ENCODE measurements at places on chromosomes 4 and X.
A peak's percentile ranks its signal among the peaks of the same experiment; 100 is the strongest.

GRCh38 chrX:31291131-31291530, 219.3 kb upstream of the FTHL17 start:
- DNase-seq: no peak

- no peak for DNase-seq
Observed at GRCh38 chr4:525660-526059, 26.6 kb downstream of the PIGG start.

DNA sequence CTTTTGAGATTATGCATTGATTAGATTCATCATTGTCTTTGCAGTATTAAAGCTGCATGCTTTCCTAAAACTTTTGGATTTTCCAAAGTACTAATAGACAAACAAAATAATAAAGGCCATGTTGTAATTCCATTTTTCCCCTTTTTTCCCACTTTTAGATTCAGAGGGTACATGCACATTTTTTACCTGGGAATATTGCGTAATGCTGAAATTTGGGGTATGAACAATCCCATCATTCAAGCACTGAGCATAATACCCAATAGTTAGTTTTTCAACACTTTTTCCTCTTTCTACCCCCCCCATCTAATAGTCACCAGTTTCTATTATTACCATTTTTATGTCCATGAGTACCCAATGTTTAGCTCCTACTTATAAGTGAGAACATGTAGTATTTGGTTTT, 1863.6 kb downstream of the STIM2 start:
- DNase-seq: no peak

GRCh38 chr4:39305912-39306677, 60.1 kb downstream of the RFC1 start:
- no peak for DNase-seq

- DNase-seq: no peak
Observed at GRCh38 chr4:89284020-89284424, 23.6 kb downstream of the GPRIN3 start.

- no peak for DNase-seq
Observed at GRCh38 chrX:130165181-130165702, 399 bp downstream of the AIFM1 start.

DNA sequence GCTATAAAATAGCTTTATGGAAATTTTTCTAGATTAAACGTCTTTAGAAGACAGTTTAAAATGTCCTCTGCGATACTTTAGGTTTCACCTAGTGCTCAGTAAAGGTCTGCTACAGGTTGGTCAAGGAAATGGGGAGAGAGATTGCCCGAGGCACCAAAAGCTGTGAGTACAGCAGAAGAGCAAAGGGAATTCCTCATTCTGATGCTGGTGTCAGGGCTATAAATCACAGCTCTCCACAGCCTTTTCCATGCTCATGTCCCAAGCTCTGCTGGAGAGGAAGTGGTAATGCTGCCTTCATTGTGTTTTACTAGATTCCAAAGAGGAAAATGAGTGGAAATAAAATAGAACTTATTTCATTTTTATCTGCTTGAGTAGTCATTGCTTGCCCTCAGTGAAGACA, 2060.4 kb downstream of the ARAP2 start:
- DNase-seq: peak; percentile 18

DNA sequence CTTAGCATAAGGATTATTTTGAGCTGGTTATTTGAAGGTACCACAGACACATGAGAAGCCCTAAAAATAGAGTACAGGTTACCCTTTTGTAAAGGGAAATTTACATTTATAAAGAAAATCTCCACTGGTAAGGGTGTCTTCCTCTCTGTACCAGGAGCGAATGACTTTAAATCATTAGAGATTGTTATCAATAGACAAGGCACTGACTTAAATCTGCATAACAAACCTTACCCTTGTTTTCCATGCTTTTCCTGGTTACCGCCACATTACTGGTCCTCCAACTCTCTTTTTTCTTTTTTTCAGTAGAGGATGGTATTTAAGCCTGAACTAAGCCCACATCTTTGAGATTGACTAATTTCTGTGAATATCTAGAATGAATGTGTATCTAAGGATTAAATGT, 129.8 kb downstream of the SLC7A11 start:
- DNase-seq: no peak

- DNase-seq: peak; percentile 47
Observed at GRCh38 chr4:76504613-76505465, 69.8 kb downstream of the SHROOM3 start.

DNA sequence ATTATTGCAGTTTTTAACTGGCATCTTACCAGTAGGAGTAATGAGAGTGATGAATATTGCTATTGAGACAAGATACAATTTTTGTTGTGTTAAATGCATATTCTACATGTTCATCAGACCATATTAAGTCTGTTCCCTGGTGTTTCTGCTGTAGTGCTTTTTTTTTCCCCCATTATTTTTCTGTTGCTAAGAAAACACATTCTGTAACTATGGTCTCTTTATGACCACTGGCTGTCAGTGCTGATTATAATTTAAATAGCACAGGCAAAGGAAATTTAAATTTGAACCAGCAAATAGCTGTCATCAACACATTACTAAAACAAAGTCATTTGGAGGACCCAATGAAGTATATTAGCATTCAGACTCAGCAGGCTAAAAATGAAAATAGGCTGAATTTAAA, 98.3 kb upstream of the ANKRD50 start:
- no peak for DNase-seq

GRCh38 chr4:108272561-108272960, 103.8 kb upstream of the LEF1 start:
- no peak for DNase-seq

GRCh38 chrX:118370921-118371624, 25.2 kb downstream of the WDR44 start:
- DNase-seq: peak; percentile 49

DNA sequence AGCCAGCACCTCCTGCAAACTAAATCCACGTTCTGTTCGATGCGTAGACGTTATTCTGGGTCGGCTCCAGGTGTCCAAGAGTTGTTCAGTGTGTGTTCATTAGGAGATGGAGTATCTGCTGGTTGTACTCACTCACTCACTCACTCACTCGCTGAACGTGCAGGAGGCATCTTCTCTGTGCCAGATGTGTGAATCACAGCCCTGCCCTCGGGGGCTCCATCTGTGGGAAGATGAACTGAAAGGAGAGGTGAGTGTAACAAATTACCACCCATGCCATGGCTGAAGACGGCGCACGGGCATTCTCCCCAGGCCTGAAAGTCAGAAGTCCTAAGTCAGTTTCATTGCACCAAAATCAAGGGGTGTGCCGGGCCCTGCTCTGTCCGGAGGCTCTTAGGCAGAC, 16.1 kb downstream of the NSG1 start:
- peak; percentile 77 for DNase-seq

GRCh38 chrX:101749436-101749835, 89.8 kb upstream of the ARMCX2 start:
- DNase-seq: peak; percentile 0

DNA sequence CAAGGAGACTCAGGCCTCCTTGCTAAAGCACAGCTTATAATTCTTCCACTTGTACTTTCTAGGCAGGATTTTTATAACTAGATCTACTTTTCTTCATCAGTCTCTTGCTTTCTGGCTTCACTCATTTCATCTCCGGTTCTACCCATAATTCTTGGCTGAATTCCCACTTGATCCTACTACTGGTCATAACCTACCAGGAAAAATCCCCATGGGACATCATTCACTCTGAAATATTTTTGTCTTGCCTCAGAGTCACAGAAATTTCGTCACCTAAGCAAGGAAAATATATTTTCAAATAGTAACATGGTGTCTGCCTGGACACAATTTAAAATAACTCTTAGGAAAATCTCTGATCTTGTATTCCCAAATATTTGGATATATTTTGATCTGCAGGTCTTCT, 122.3 kb downstream of the TEX13A start:
- no peak for DNase-seq

- DNase-seq: no peak
Observed at GRCh38 chrX:37847733-37848197, 394 bp upstream of the DYNLT3 start.

GRCh38 chr4:15688051-15688450, 6.4 kb downstream of the FAM200B start:
- DNase-seq: no peak

- DNase-seq: no peak
Observed at GRCh38 chr4:162700358-162700757, 466.3 kb downstream of the NAF1 start.

DNA sequence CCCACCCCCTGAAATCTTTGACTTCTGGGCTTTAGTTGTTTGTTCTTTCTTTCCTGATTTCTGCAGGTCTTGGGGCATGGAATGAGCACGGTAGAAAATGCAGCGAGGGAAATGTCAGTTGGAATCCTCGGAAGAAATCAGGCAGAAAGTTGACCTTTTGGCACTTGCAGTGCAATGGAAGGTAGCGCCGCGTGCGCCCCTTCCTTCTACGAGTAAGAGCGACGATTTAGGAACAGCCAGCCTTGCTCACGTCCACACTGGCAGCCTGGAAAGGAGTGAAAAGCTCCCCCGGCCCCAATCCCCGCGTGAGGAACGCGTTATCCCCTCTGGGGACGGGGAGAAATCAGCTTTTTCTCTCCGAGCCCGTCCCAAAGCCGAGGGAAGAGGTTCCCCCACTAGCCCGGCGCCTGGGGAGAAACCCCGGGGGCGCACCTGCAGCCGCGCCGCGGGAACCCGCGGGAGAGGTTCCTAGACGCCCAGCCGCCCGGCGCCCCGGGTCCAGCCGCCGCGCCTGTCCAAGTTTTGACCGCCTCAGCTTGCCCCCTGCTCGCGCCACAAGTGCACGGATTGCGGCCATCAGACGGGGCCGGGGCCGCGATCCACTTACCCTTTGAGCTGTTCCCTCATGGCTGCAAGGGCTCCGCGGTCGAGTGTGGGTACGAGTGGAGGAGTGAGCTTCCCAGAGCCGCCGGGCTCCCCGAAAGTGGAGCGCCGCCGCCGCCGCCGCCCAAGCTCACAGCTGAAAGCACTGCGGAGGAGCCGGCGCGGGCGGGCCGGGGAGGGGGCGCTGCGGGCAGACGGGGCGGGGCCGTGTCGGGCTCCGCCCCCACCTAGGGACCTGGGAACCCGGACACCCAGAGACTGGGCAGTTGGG, 194.6 kb upstream of the FTHL17 start:
- DNase-seq: no peak

GRCh38 chrX:31271615-31272471, 200.0 kb upstream of the FTHL17 start:
- no peak for DNase-seq

DNA sequence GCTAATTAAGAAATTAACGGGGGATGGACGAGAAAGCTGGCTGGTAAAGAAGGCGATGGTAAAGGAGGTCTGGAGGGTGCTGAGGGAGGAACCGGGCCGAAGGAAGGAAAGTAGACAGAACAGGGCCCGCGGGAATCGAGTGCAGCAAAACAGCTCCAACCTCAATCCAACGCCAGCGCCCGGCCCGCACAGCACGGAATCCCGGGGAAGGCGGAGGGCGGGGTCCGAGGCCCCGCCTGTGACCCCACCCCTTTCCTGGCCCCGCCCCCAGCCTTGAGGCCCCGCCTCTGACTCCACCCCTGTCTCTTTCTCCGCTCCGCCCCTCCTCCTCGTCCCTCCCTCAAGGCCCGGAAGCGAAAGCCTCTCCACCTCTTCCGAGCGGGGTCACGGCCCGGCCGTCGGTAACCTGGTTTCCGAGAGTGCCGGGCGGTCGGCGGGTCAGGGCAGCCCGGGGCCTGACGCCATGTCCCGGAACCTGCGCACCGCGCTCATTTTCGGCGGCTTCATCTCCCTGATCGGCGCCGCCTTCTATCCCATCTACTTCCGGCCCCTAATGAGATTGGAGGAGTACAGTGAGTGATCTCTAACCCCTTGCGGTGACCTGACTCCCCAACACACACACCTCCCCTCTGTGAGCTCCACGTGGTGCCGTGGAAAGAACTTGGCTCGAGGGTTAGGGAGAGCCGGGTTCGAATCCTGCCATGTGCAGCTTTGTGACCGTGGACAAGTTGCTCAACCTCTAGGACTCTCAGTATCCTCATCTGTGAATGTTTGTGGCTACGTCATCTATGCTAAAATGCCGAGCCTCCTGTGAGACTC, at the start of gene SMIM20:
Gene SMIM20 (plus strand): TSS at position 370 of the 819 bp plus-strand sequence. CDS start 94 bp downstream, at position 464.
- peak; percentile 70 for DNase-seq

GRCh38 chr4:181476508-181476890, 766.7 kb upstream of the TENM3 start:
- no peak for DNase-seq

DNA sequence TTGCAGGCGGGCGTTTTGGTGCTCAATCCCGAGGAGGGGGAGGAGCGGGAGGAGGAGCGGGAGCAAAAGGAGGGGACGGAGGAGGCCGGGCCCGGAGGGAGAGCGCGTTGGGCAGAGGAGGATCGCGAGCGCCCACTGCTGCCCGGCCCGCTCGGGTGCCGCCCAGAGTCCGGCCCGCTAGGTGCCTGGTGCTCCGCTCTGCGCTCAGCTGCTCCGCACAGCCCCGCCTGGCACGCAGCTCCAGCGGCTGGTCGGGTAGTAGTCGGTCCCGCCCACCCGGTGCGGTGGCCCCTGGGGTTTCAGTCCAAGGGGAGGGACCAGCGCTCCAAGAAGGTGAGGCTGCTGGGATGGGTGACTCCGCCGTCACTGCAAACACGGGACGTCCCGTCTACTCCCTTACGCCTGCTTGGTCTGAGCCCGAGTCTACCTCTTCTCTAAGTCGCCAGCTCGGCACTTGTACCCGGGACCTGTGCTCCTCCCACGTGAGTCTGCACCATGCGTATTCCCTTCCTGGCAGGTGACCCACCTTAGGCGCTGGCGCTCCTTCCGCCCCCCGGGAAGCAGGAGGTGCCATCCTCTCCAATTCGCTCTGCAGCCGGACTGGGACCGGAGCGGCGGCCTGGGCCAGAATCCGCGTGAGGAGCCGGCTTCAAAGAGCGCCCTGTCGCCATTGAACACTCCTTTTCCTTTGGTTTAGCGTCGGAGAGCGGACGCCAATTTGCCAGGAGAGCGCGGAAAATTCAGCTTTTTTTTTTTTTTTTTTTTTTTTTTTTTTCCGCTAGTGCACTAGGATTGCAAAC, 405 bp upstream of the HS3ST1 start:
- DNase-seq: no peak

DNA sequence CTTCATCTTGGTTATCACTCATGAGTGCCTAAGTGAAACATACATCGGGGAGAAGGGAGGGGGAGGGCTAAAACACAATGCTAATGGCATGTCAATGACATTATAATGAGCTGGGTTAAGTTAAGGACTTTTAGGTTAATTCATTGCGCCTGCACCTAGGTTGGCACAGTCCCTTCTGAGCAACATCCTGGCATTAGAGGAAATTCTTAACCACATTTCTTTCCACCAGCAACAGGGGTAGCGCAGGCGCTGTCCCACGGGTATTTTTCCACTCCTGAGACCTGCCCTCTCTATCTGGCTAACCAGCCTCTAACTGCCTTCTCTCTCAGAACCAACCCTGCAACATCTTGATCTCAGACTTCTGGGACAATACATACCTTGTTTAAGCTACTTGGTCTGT, 39.0 kb upstream of the PROM1 start:
- no peak for DNase-seq

DNA sequence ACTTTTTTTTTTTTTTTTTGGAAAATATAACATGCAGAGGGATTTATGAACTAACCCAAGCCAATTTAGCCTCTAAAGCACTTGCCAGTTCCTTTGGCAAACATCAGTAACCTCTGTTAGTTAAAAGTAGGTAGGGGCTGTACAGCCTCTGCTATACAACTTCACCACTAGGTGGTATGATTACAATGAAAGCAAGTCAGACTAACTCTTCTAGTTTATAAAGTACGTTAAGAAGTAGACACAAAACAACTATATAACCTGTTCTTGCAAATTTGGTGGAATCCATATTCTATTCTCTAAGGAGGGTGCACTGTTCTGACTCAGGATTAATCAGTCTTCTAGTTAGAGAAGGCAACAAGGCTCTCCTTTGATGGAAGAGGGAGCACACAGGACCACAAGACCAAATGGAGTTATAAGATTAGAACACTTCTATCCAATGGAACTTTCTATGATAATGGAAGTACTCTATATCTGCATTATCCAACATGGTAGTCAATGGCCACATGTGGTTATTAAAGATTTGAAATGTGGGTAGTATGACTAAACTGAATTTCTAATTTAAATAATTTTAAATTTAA, 12.8 kb downstream of the AIMP1 start:
- DNase-seq: peak; percentile 57
